Cerebellum (tissue), 4 donors: ENCODE measurements at places on chromosomes 2 and 18. TPM values are rescaled to one million over a fixed set of nuclear protein-coding genes. Genes with fewer than 3 reads are reported as not detected.

The B3GNT7 gene
- total RNA-seq, result 1.2 TPM

The CCDC138 gene
- 30.8 TPM for total RNA-seq

The IL36G gene
- total RNA-seq, result not detected

The HOXD9 gene
- not detected for total RNA-seq

The DUSP19 gene
- 5.9 TPM for total RNA-seq

The PIEZO2 gene
- total RNA-seq, result 11.0 TPM

The PLEK gene
- total RNA-seq, result 2.7 TPM

The COL6A3 gene
- 59.6 TPM for total RNA-seq

The RGPD4 gene
- total RNA-seq, result not detected

The INHBB gene
- total RNA-seq, result 6.1 TPM

The SEH1L gene
- total RNA-seq, result 26.6 TPM

The NT5C1B gene
- 0.09 TPM for total RNA-seq

The LAMA3 gene
- total RNA-seq, result 4.9 TPM

The GPR155 gene
- total RNA-seq, result 13.5 TPM

The DNAH7 gene
- total RNA-seq, result 12.1 TPM

The GLI2 gene
- 8.9 TPM for total RNA-seq

The ALK gene
- total RNA-seq, result 6.4 TPM

The C2orf66 gene
- total RNA-seq, result 1.8 TPM

The VWA3B gene
- 0.73 TPM for total RNA-seq

The OSBPL6 gene
- total RNA-seq, result 15.9 TPM
